ENCODE measurements at places on chromosomes 6 and 20.

- no peak for DNase-seq
Measured at GRCh38 chr6:154909311-154909710, 85.8 kb upstream of the TIAM2 start.

GRCh38 chr20:36218380-36219064, 17.8 kb upstream of the AAR2 start:
- no peak for DNase-seq

DNA sequence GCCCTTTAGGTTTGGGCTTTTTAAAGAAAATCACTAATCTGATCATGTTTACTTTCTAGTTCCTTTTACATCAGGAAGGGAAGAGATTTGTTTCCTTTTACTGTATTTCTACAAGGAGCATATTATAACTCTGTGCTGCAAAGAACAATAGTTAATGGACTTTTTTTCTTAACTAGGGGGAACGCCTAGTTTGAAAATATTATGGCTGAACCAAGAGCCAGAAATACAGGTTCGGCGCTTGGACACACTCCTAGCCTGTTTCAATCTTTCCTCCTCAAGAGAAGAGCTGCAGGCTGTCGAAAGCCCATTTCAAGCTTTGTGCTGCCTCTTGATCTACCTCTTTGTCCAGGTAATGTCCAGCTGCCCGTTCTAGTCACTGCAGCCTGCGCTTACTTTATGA, 41.4 kb downstream of the FAM120B start:
- DNase-seq = no peak

DNA sequence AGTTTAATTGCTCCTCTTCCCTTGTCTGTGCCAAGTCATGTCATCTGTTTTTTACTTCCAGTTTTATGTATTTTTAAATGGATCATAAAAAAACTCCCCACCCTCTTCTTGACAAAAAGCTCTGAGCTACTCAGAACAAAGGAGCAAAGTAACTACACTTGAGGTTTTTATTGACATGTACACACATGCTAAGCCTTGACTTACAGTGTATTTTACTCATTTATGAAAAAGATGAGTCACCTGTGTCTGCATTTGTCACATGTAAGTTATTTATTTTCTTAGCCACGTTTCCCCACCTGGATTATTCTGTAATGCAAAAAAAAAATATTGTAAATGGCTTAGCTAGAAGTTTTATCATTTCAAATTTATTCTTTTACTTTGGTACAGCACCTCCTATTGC, 628.8 kb upstream of the SLC35B3 start:
- no peak for DNase-seq

DNA sequence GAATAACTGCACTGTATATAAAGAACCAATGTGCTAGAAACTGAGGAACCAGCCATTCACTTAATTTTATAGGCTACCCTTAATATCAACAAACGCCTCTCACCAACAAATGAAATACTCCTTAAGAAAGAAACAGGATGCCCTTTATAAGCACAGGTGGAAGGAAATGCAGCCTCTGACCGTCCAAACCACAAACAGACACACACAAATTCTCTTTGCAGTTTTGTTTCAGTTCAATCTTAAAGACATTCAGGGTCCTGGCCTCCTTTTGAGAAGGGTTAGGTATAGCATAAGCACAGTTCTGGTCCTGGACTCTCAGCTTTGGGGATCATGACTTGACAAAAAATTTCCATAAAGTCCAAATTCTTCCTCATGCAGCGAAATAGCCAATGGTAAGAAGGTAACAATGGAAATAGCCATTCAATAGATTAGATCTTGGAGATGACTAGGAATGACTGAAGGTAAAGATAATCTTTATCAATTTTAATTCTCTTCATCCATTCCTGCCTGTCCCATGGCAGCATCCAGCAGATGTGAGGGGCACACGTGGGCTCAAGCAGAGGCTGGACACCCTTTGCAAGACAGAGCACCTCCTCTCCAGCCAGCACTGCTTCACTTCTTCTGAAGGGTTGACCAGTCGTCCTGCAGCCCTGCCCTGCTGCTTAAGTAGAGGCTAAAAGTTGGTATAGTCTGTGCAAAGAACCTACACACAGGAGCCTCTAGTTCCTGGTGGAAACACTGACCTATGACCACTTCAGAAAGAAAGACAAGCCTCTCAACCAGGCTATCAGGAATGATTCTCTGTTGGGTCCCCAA, 123.9 kb downstream of the CD83 start:
- no peak for DNase-seq

GRCh38 chr20:3712279-3712873, at the start of gene SIGLEC1:
SIGLEC1 (minus strand) TSS chr20:3712600; CDS start chr20:3707128, 5,472 bp downstream.
- no peak for DNase-seq

DNA sequence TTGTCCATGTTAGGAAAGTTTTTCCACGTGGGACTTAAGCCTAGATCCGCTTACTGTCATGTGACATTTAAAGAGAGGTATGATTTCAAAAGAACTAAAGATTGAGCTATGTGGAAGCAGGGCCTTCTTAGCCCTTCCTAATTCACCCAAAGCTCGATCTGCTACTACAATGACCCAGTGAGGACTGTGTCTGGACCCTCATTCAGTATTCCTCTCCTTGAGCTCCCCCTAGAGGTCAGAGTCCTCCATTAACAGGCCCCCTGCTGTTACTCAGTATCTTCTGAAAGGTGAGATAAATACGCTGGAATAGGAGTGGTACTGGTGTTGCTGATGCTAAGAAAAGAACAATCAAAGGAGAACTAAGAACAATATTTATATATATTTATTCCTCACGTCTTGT, 414.0 kb downstream of the GJA1 start:
- DNase-seq = peak; percentile 71

GRCh38 chr6:150981095-150981494, 115.6 kb downstream of the MTHFD1L start:
- DNase-seq = no peak

GRCh38 chr6:52086741-52087140, 672 bp downstream of the PKHD1 start:
- no peak for DNase-seq

DNA sequence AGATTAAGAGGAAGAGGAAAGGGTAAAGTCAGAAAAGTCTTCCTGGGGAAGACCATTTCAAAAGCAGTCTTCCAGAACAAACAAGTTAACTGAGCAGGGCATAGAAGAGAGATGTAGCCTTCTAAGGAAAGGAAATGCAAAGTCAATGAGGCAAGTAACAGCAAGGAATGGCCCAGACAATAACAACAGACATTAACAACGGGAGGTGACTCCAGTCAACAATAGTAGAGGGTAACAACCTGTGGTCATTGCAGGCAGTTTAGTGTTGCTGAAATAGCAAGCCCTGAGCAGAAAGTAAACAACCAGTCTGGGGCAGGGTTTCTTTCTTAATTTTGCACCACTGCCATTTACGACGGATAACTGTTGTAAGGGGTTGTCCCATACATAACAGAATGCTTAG, 2.1 kb downstream of the MDN1 start:
- no peak for DNase-seq

GRCh38 chr6:136550045-136550329, 235 bp downstream of the MAP7 start:
- no peak for DNase-seq

DNA sequence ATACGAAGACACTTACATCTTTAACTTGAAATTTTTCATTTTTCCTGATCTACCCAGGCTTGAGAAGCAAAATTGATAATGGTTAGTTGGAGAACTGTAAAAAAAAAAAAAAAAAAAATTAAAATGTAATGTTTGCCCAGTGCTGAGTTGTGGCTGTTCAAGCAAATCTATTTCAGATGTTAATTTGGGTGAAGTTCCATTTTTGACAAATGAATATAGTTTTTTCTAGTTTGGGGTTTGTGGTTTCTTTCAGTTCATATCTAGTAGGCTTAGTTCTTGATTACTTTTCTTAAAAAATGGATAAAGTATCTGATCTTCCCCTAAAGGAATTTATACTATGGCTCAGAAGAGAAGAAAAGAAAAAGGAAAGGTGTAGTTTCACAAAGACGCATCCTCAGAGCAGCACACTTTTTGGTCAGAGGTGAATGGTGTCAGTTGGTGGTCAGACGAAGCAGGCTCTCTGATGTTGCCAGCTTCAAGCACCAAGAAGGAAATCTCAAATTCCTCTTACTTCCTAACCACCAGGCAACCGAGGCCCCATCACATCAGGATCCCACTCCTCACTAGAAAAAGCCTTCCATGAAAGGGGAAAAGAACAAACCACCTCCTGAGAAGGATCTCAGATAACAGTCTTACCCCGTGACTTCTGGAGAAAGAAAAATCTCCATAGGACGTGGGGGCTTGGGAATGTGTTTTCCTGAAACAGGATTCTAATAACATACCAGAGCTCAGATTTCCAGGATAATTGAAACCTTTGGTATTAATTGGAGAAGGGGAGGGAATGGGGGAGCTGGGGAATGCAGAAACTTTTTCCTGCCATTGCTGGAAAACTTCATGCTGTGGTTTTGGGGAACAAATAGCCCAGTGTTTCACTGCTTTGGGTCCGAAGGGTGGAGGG, 396.2 kb downstream of the CD83 start:
- DNase-seq = no peak

DNA sequence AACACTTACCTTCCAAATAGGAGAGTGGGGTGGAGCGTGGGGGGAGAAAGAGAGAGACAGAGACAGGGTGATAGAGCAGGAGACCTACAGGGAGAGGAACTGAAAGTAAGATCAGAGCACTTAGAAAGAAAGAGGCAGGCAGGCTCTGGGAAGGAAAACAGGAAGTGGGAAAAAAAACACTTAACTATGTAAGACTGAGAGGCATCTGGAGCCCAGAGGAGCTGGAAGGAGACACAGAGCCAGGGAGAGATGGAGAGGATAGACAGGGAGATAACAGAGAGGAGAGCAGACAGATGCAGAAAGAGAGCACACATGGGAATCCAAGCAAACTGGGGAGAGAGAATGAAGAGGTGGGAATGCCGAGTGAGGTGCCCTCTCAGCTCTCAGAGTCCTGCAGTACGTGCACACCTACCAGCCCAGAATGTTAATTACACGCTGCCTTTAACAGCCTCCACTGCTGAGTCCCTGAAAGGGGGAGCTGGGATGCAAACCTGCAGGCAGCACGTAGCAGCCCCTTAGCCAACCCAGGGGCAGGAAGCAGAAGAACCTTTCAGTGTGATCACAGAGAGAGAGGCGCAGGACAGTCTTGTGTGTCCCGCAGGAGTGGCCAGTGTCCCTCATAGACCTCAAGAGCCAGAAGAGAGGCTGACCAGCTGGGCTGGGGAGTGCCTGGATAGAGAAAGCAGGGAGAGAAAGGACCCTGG, 132.7 kb upstream of the LRFN2 start:
- DNase-seq = peak; percentile 6

DNA sequence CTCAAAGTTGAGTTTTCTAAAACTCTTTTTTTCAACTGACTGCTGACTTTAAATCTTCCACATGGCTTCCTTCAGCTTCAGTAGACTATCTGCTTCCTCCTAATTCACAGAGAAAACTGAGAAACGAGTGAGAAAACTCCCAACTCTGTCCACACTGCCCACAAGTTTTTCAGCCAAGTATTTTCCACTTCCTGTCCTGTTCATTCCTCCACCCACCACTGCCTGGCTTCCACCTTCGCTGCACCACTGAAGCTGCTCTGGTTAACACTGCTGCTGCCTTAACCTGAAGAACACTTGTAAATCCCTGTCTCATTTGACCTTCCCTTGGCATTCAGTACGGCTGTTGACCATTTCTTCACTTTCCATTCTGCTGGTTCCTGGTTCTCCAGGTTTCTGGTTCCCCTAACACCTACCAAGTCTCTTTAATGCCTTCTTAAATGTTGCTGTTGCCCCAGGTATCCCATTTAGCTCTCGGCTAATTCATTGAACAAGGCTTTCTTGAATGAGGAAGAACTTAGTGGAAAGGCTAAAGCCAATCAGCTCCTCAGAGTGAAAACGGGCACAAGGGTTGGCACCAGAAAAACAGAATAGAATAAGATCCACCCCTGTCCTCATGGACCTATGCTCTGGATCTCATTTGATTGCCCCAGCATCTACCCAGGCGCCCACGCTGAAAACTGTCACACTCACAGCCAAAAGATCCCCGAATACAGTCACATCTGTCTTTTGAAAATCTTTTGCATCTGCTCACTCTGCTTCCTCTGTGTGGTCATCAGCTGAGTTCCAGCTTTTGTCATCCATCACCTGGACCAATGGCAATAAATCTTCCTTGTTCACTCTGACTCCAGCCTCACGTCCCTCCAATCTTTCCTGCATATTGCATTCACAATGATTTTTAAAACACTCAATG, 104.4 kb upstream of the TAB2 start:
- no peak for DNase-seq

DNA sequence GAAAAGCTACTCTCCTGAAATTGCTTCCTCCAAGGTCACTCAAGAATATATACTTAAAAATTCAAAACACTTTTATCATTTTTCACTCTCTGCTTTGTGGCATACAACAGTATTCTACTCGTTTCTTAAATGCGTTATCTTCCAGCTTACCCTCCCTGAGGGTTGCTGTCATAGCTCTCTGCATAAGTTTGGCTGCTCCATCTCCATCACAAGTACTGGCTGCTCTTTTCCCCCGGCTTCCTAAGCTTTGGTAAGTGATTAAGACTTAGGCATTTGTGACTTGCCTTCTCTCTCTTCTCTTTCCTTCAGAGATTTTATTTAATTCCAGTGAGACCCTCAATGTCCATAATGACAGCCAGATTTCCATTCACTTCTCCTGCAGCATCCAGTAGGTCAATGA, 128.3 kb downstream of the NKAIN2 start:
- DNase-seq = no peak

- no peak for DNase-seq
Measured at GRCh38 chr6:118953391-118953790, 18.4 kb upstream of the MCM9 start.

- no peak for DNase-seq
Measured at GRCh38 chr6:4554645-4555044, 221.6 kb upstream of the CDYL start.

GRCh38 chr6:169962604-169963469, 211.4 kb downstream of the ERMARD start:
- no peak for DNase-seq

GRCh38 chr20:31473331-31474096, 1.4 kb downstream of the DEFB124 start:
- no peak for DNase-seq

- no peak for DNase-seq
Measured at GRCh38 chr20:58286729-58287128, 22.8 kb upstream of the RAB22A start.

DNA sequence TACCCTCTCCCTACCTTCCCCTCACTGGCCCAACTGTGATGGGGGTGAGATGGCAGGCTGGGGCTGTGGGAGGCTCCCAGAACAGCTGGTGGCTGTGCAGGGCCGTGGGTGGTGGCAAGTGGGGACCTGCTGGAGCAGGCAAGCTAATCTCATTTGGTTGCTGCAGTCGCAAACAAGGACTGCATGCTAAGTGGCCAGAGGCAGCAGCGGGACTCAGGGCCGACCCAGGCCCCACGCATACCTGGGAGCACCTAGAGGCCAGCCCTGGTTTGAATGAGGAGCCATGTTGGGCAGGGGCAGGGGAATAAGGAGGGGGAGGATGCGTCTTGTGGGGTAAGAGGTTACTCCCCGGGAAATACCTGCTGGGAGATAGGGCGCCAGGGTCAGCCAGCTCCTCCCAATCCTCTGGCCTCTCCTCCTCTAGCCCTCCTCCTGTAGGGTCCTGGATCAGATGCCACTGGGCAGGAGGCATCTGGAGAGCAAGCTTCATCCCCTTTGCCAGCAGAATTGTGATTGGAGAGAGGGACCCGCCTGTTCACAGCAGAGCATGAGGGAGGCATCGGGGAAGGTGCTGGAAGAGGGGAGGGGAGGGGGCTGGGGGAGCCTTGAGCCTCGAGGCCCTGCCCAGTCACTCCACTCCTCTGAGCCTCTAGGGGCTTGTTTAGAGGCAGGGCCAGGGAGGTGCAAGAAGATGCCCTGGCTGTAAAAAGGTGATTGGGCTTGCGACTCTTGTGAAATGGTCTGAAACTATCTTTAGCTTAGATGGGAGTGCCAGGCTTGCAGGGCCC, 24.3 kb upstream of the CDH22 start:
- no peak for DNase-seq

Data from fibroblast of the conjunctiva (primary cell).